Activated T-helper 9 cell treated with anti-CD3 and anti-CD28 coated beads, Interleukin-2, amount 50 U/mL, for 16 hours (primary cell): ENCODE measurements at places on chromosomes 1 and 21.

DNA sequence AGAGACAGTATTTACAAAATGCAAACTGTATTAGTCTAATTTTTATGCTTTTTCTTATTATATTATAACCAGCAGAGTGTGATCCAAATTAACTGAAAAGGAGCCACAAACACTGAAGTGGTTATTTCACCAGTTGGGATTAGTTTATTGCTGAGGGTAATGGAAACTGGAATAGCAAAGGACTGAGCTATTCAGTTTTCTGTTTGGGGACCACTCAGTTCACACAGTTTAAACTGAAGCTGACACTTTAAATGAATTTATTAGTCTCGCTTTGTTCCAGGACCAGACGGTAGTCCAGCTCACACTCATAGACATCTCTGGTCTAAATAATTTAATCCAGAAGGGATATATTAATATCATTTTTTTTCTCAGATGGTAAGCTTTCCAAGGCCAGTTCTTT is 410.7 kb downstream of the LTN1 start:
- no peak for DNase-seq

GRCh38 chr1:66633159-66633558 is 99.2 kb downstream of the SGIP1 start:
- DNase-seq = no peak

DNA sequence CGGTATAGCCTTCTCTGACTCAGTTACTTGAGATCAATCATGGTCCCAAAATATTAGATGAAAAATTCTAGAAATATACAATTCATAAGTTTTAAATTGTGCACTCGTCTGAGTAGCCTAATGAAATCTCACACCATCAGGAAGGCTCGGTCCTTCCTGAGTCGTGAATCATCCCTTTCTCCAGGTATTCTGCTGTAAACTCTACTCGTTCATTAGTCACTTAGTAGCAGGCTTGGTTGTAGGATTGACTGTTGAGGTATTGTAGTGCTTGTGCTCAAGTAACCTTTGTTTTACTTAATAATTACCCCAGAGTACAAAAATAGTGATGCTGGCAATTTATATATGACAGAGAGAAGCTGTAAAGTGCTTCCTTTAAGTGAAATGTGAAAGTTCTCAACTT is 238.7 kb downstream of the OLFM3 start:
- no peak for DNase-seq

DNA sequence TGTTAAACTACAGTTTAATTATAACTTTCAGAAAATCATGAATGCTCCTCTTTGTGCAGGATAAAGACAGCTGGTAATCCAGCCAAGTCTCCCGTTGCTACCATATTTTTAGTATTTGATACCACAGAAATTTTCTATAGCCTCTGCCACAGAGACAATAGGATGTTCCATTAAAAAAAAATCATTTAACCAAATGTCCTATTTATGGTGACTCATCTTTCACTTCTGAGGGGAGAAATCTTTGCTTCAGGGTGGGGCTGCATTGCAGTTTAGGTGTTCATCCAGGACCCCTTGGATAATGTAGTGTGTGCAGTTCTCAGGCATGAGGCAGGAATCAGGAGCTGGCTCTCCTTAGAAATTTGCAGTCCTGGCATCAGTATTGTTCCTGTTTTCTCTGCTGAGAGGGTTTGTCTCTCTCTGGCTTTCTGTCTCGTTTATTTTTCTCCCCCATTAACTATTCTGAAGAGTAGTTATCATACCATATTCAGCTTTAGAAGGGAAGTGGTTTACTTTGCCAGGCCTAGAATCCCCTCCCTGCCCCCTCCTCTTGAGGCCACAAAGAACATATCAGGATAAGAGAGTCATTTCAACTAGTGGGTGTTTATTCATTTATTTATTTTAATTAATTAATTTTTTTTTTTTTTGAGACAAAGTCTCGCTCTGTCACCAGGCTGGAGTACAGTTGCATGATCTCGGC is 3.1 kb downstream of the PRUNE1 start:
- no peak for DNase-seq

- no peak for DNase-seq
These were observed 2.7 kb downstream of the LCE1F start for GRCh38 chr1:152777510-152778137.

DNA sequence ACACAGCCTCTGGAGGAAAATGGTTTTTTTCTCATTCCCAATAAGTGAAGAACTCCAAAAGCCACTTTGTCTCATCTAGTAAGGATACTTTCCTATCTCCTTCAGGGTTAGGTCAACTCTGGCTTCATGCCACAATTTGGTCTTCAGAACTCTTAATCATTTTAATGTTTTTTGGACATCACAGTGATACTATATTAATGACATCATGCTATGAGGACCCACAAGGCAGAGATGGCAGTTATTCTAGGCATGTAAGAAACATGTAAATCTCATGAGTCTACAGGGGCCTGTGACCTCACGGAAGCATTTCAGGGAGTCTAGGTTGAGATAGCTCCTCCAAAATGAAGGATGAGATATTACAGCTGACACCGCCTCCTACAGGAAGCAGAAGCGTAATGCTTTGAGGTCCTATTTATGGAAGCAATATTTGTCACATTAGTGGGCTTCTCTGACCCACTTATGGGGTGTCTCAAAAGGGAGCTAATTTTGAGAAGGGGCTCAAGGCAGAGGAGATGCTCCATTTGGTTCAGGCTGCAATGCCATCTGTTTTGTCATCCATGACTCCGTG is 5.0 kb upstream of the GPR137B start:
- DNase-seq = no peak

DNA sequence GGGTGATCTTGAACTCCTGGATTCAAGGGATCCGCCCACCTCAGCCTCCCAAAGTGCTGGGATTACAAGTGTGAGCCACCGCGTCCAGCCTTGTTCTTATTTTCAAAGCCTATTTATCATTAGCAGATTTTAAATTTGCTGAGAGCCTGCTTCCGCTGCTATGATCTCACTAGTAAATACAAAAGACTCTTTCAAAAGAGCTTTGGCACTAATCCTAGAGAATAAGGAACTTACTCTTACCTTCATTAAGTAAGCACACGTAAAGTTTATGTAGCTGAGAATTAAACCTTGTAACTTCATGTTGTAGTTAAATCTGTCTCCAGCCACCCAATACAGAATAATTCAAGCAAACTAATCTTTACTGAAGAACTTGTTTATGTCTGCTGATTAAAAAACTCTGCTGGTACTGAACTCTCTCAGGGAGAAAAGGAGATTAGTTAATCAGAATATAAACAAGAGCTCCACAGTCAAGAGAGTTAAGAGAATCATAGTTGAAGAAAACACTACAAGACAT is 72.3 kb downstream of the RUSC1 start:
- no peak for DNase-seq
